ENCODE measurements at places on chromosomes 1 and 21.

GRCh38 chr1:62428351-62428750 lies 8.5 kb upstream of the USP1 start:
- DNase-seq = no peak

DNA sequence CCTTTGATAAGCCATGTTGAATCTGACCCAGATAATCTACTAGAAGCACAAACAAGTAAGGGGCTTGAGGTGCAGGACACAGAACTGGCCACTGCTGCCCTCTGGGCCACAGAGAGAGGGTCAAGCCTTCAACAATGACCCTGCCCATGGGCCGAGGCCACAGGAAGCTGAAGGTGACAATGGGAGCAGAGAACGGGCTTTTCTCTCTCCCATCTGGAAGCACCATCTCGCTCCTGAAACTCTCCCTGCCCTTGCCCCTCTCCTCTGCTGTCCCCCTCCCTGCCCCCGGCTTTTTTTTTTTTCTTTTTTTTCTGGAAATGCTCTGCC lies 133.1 kb upstream of the DUSP10 start:
- DNase-seq = no peak

DNA sequence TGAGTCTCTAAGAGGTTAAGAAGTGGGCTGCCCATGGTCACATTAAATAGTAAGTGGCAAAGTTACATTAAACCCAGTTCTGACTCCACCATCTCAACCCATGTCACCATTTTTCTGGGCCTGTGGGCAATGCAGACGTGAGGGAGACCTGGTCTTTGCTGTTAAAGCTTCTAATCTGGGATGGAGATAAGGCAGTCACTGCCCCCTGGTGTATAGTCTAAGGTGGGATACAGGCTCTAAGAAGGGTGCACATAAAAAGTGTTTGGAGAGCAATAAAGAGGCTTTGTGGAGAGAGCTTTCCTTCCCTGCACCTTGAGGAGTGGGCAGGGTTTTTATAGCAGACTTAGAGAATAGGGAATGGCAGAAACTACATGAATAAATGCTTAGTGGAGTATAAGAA lies 141.3 kb downstream of the ROR1 start:
- no peak for DNase-seq

- DNase-seq = no peak
Measured at GRCh38 chr21:25961042-25961441, 209.5 kb downstream of the APP start.

GRCh38 chr21:42681296-42682206 lies 28.1 kb downstream of the PDE9A start:
- no peak for DNase-seq

DNA sequence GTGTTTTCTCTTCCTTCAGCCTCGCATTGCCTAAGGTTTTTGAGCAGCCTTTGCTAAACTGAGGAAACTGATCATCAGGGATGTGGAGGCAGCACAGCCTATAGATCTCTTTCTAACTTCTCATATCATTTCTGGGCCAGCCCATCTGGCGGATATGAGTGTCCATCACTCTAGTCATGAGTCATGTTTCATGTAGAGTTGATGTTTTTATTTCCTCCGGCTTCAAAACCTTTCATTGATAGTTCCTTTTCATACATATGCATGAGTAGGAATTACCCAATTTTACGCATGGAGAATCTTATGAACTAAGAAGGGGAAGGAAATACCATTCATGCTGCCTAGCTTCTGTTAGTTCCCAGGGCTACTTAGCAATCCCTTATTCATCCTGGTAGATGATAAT lies 66.3 kb downstream of the SPATA46 start:
- DNase-seq = no peak

- DNase-seq = peak; percentile 13
Measured at GRCh38 chr1:205396967-205397616, 24.8 kb downstream of the LEMD1 start.

- DNase-seq = no peak
Measured at GRCh38 chr1:226125831-226126230, 60.7 kb downstream of the ACBD3 start.

DNA sequence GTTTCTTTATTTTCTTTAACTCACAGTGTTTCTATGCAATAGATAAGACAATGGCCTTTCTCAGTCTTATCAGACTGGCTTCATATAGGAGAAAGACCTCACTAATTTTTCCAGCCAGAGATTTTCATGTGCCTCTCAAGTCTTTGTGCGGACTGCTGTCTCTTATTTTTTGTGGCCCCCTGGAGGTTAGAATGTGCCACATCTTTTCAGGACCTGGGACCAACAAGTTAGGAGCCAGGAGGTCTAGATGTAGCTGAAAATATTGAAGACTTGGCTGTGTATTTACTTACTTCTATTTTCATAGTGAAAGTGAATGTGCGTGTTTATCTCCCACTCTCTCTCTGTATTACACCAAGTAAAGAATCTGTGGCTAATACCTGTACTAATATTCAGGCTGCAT lies 42.1 kb upstream of the CFHR3 start:
- DNase-seq = no peak

DNA sequence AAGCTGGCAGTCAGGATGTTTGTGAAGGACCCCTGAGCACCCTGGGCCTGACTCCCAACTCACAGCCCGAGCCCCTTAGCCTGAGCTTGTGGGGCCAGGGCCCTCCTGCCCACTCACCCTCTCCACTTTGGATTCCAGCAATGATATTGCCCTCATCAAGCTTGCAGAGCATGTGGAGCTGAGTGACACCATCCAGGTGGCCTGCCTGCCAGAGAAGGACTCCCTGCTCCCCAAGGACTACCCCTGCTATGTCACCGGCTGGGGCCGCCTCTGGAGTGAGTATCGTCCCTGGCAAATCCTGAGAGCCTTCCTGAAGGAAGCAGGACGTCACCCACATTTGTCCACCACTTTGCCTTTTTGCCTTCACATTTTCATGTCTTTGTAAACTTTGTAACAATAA lies 5.0 kb downstream of the CTRC start:
- DNase-seq = no peak

DNA sequence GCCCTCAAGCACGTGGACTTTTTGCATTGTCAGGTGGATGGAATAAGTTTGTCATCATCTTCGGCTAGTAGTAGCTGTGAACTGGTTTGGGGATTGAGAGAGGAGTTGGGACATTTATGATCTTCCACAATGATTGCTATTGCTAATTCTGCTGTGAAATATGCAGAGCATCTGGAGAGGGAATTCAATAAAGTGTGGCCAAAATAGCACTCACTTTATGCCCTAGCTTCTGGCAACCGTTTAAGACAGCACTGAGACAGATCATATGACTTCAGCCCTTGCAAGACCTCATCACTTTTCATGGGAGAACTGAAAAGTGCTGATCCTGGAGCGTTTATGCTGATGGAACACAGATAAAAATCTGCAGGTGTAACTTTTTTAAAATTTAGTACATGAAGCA lies 360.8 kb downstream of the GPATCH2 start:
- DNase-seq = no peak

- DNase-seq = no peak
Measured at GRCh38 chr1:51526248-51526647, 7.2 kb upstream of the EPS15 start.

- DNase-seq = no peak
Measured at GRCh38 chr1:41380195-41380594, 19.0 kb downstream of the FOXO6 start.

DNA sequence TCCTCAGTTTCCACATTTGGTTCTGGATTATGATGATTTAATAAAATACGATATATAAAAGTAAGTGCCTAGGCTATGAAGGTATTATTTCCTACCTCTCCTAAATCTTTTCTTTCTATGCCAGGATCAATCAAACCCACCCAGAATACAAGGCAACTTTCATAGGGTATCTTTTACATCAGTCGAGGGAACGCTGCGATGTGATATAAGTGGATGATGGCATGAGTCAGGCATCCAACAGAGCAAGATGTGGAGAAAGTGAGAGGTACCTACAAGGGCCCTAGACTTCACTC lies 781 bp downstream of the TTLL7 start:
- no peak for DNase-seq

GRCh38 chr1:172557270-172557669 lies 24.3 kb downstream of the SUCO start:
- DNase-seq = no peak

DNA sequence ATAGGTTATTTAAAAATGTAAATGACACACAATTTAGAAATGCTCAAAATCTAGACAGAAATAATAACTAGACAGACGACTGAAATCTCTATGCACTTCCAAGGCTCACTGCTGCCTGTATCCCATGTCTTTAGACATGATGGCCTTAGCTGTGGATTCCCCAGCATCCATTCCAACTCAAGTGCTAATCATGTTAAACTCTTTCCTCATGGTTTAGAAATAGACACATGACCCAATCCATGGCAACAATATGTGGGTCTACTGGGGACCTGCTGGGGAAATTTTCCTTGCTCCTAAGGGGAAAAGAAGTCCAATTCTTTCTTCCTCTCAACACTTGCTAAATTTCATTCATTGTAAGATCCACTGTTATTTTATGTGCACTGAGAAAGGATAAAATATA lies 188.5 kb downstream of the SLC45A1 start:
- no peak for DNase-seq

DNA sequence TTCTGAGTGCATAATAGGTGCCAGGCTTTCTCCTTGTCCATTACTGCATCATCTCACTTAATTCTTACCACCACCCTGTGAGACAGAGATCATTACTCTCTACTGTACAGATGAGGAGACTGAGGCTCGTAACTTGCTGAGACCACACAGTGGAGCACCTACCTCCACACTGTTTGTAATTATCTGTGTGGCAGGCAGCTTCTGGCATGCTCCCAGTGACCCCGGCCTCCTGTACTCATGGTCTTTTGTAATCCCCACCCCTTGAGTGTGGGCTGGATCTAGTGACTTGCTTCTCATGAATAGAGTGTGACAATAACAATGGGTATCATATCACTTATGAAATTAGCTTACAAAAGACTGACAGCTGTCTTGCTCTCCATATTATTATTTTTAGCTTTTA lies 407.3 kb downstream of the MATN1 start:
- no peak for DNase-seq

DNA sequence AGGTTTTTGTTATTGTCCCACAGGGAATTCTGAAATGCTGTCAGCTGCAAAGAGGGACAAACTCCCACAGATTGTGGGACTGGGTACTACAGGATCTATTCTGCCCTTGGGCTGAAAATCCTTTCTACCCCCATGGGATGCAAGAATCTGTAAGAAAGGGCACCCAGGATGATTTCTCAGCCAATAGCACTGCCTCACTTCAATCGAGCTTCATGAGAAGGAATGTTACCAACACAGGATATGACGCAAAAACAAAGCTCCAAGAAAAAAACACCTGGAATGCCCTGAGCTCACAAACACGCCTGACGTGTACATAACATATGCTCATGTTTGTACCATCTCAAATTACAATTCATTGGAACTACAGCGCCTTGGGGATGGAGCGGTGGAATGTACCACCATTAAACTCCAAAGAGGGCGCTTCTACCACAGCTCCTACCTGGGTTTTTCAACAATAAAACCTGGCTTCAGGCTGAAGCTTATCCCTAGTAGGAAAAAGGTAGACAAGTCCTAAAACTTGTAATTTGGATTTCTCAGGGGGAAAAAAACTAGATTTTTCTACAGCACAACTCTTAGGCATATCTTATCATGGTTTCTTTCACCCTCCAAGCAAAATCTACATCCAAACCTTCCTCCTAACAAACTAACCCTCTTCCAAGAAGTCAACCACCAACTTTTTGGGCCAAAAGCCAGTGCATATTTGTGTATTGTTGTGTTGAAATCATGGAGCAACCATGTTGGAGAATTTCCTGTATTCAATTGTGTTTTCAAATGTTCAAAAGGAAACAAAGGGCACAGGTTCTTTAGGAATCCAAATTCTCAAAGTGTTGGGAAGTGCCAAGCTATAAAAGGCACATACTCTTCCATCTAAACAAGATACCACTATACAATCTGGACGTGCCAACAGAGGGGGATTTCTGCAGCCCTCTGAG lies 78.9 kb downstream of the TGFBR3 start:
- no peak for DNase-seq

DNA sequence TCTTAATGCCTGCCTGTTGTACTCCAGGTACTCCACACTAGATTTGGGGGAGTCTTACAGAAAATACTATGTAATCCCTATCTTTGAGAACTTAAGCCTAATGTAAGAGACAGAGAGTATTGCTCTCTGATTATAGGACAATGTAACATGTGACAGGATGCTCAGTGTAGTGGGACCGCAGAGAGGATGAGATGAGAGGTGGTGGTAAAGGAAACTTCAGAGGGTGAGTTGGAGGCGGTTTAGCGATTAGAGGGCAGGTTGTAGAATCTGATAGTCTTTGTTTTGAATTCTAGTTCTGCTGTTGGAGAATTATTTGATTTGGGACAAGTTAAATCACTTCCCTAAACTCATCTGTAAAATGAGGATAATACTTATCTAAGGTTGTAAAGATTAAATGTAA lies 5.4 kb downstream of the SOAT1 start:
- DNase-seq = no peak

DNA sequence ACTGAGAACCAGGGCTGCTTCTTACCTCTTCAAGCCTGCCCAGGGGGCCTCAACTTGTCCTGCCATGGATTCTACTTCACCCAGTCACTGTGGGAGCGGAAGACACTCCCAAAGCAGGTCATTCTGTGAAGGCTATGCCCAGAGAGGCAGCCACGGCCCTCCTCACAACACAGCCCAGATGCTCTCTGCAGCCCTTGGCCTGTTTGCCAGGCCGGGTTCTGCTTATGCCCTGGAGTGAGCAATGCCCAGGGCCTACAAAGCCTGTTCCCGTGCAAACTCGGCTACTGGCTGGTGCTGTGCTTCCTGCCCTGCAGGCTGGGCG lies 33.8 kb upstream of the SLC30A1 start:
- no peak for DNase-seq

- no peak for DNase-seq
Measured at GRCh38 chr1:43509740-43510375, 20.8 kb upstream of the PTPRF start.

GRCh38 chr1:226881515-226882185 lies 11.2 kb downstream of the PSEN2 start:
- no peak for DNase-seq

GRCh38 chr1:226306425-226306824 lies 2.5 kb downstream of the LIN9 start:
- DNase-seq = no peak

DNA sequence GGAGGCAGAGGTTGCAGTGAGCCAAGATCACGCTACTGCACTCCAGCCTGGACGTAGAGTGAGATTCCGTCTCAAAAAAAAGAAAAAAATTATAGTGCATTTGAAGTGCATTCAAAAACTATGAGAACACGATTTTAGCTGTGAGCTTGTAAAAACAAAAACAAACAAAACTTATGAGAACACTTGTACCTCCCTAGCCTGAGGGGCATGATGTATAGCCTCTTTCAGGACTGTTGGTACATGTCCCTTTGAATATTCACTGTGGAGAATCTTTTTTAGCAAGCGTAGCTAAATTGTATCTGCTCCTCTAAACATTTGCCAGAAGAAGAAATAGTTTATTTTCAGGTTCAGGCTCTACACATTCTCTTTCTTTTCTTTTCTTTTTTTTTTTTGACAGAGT lies 9.5 kb upstream of the DEGS1 start:
- DNase-seq = no peak

DNA sequence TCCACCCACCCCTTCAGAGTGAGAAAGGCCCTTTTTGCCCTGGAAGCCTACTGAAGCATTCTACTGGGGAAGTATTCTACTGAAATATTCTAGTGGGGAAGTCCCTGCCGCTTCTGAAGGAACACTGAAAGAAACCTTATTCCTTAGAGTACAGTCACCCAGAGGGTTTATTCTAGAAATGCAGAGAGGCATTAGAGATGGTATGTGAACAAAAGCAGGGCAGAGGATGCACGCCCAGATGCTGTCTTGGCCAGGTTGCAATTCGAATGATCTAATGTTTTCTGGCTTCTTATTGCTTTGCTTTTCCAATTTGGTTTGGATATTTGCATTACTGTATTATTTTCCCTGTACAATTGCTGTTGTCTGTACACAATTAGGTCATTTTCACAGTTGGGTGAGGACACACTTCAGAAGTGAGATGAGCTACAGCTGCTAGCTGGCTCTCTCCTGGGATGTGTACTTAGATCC lies 37.1 kb downstream of the CCN1 start:
- no peak for DNase-seq
